ENCODE measurements at places on chromosomes 6 and 20.

GRCh38 chr6:2141644-2142290, 103.6 kb downstream of the GMDS start:
- no peak for DNase-seq

DNA sequence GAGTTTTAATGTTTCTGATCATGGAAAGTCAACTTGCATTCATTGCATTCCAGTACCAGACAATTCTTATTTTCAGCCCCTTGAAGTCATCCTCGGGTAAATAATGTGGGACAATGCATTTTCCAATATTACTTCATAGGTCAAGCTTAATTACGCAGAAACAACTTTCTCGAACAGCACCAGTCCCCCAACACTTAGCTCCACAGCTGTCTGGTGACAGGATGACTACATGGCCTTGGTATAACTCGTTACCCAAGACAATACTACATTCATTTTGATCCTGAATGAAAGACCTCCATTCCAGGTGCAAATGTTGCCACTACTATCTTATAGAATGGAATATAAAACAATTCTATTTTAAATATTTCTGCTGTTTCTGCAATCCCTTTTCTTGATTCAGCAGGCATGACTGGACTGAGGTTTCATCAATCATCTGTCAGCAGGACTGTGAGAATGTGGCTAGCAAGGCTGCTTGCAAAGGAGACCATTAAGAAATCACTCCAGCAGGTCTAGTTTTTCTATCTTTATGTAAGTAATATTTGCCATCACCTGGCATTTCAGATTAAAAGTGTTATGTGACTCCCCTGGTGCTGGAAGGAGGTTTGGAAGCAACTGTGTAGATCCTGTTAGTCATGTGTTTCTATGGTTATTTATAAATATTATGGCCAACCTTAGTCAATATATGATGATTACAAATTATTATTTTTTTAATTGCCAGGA, 147.9 kb downstream of the HAO1 start:
- DNase-seq = peak; percentile 33

GRCh38 chr6:24858177-24858653, 59.5 kb upstream of the ARMH2 start:
- DNase-seq = no peak

GRCh38 chr6:158060455-158061360, 79.0 kb downstream of the SYNJ2 start:
- DNase-seq = peak; percentile 96

DNA sequence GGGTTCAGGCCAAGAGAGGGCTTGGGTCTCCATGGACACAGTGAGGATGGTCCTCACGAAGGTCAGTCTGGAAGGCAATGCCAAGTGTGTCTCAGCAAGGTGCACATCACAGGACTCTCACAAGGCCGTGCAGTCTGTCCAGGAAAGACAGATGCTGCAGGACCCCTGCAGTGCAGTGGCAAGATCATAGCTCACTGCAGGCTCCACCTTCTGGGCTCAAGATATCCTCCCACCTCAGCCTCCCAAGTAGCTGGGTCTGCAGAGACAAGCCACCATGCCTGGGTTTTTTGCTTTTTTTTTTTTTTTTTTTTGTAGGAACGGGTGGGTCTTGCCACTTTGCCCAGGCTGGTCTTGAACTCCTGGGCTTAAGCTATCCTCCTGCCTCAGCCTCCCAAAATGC, 26.4 kb downstream of the ZMYND8 start:
- no peak for DNase-seq

DNA sequence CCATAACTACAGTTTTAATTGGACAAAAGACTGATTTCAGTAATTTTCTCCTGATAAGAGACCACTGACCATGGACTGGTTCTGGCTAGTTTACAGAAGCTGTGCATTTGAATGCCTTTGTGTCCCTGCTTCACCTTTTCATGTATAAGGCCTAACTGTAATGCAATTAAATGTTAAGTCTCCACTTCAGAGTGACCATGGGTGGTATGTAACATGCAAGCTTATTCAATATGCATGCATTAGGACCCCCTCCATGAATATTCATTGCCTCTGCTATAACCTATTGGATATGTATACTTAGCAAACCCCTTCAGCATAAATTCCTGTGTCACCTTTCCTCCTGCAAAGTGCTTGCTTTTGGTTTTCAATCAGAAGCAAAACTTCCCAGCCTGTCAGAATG, 2.2 kb downstream of the UBD start:
- no peak for DNase-seq

DNA sequence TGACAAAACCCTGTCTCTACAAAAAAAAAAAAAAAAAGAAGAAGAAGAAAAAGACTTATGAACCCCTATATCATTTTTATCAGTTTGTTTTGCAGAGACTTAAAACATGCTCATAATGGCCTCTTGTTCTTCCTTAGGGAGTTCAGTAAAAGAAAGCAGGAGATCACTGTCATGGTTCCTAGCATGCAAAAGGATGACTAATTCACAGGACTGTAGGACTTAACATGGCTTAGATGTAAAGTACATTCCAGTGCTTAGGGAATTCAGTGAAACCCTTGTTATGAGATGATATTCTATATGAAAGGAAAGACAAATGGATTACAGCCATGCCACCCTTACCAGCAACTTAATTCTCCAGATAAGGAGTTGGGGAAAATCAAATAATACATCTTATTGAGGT, 29.5 kb downstream of the EEF1A1 start:
- DNase-seq = no peak

DNA sequence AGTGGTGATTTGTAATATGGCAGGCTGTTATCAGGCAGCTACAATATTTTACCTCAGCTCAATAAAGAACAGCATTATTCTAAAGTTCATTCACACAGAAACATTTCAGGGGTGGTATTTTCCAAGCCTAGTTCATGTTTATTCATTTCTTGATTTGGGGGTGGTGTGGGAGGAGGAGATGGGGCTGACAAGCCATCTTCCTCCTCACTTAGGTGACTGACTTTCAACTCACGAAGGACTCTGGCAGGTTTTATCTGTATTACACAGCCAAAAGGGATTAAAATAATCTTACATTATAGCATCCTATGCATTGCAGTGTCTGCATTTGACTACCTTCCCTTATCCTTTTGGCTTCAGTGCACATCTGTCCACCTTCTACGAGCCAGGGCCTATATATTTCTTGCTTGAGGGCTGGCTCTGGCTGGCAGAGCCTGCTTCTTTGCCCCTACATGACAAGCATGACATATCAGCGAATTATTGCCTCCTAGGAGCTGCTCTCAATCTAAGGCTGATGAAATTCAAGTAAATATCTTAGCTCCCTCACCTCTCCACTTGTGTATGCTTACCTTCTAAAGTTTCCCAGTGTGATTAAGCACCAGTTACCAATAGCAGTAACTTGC, 20.0 kb downstream of the KHDRBS2 start:
- DNase-seq = no peak

DNA sequence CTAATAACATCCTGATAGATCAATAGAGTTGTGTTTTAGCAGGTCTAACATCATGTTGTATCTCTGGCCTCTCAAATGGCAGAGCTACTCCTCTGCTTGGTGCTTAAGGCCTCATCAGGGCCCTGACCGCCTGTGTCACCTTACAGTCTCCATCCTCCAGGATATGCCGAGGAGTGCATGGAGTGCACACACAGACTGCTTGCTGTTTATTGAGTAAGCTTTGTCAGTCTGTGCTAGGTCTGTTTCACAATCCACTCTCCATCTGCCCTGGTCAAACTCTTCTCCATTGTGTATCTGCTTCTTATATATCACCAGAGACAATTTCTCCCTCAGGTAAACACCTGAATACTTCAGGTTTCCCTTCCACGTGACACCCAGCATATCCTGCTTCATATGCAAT, 136.1 kb downstream of the SLC24A3 start:
- DNase-seq = no peak

Measured in astrocyte of the hippocampus (primary cell).